ENCODE measurements at places on chromosomes 6 and 20. TPM values are rescaled to one million over a fixed set of nuclear protein-coding genes. Genes with fewer than 3 reads are reported as not detected.
A peak's percentile ranks its signal among the peaks of the same experiment; 100 is the strongest.

DNA sequence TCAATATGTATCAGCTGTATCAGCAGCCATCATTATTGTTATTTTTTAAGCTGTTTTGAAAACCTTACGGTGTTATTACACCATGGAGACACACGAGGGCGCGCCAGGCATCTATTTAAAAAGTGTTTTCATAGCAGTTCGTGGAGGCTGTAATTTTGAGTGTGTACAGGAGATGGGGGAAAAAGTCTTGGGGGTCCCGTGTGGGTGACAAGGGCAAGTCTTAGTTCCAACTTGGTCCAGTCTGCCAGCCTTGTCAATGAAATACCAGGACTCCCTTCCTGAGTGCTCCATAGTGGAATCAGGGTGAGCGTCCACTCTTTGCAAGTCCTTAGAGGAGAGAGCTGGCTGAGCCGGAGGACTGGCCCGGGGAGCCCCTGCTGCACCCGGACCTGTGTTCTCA lies 43.3 kb downstream of the SLC2A10 start:
- peak; percentile 73 for DNase-seq

DNA sequence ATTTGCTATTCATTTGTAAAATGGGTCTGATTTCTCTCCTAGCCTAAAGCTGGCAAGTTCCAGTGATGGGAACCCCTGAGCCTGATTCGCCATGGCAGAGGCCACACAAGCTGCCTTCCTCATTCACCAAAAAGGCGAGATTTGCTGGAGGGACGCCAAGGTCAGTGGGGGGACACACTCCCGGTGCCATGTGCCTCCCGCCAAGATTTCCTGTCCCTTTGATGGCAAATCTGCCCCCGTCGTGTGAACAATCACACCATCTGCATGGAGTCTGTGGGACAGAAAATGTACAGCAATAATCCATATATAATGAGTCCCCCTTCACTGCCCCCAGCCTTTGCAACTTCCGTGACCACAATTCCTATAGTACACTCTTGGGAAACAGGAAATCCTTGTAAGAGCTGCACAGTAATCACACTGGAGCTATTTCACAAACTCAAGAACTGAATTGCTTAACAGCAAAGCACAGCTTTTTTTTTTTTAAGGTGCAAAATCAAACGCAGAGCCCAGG lies 15.7 kb upstream of the IGF2R start:
- peak; percentile 71 for DNase-seq

The ZNF831 gene
- polyA plus RNA-seq: under 0.01 TPM

- DNase-seq: no peak
These were observed 105.0 kb upstream of the MAP3K7 start for GRCh38 chr6:90691823-90692222.

The RPS6KA2 gene
- 6.5 TPM for polyA plus RNA-seq
